ENCODE measurements at places on chromosomes 5 and 9.

- DNase-seq = no peak
These were observed 129.8 kb downstream of the MARCHF11 start for GRCh38 chr5:16049761-16050160.

DNA sequence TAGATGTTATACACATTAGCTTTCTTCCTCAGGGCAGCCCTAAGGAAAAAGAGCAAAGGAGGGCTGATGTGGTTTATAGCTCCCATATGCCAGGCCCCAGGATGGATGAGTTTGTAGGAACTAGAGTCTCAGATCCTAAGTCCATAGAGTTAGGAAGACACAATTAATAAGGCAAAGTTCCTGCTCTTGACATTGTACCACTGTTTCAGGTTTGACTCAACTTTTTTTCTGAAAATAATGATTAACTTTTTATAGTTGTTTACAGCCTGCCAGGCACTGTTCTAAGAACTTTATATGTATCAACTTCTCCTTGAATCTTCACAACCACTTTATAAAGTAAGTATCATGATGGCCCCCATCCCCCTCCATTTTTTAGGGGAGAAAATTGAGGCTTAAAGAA lies 339.5 kb downstream of the PDE4D start:
- DNase-seq = no peak

- peak; percentile 36 for DNase-seq
These were observed 1.1 kb downstream of the POLR1E start for GRCh38 chr9:37486616-37487548.

DNA sequence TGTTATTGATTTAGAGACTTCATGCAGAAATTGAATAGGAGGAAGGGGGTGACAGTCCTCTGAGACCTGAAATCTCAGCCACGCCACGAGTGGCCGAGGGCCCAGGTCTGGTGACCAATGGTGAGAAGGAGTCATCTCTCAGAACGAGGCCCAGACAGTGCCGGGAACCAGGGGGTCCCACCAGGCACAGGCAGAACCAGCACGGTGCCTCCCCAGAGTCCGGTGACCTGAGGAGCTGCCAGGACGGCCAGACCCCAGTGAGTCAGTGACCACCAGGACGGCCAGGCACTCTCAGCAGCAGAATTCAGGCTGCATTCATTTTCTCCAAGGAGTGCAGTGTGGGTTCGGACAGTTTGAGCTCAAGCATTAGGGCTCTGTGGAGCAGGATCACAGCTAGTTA lies 43.8 kb upstream of the NKD2 start:
- DNase-seq = no peak

DNA sequence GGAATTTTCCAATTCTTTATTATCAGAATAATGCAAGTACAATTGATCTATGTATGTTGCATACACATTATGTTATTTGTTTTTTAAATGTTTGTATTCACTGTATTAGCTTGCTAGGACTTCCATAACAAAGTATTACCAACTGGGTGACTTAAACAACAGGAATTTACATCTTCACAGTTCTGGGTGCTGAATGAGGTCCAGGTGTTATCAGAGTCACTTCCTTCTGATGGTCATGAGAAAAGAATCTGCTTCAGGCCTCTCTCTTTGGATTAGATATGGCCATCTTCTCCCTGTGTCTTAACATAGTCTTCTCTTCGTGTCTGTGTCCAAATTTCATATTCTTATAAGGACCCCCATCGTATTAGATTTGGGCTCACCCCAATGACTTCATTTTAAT lies 229.1 kb upstream of the TRPC7 start:
- peak; percentile 35 for DNase-seq

DNA sequence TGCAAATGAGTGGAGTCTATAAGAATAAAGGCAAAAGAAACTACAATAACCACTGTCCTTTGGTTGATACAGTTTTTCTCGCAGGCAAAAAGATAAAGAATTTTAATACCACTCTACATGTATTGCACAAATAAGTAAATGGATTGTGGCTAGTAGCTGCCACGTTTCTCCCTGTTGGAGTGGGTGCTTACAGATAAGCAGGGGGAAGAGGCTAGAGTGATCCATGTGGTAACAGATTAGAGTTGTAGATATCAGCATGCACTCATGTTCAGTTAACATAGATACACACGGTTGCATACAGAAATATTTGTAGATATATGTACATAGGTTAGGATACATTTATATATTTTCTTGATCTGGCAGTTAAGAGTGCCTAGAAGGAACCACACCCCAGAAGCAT lies 179.5 kb downstream of the ARHGEF28 start:
- no peak for DNase-seq
